ENCODE measurements at places on chromosomes 16 and 17. TPM values are rescaled to one million over a fixed set of nuclear protein-coding genes. Genes with fewer than 3 reads are reported as not detected.

GFAP gene
- total RNA-seq: 9.7 TPM

TIMP2 gene
- total RNA-seq: 57.1 TPM

CAMKK1 gene
- 6.2 TPM for total RNA-seq

MLLT6 gene
- 33.4 TPM for total RNA-seq

KIFC3 gene
- 2.3 TPM for total RNA-seq

CDRT15 gene
- not detected for total RNA-seq

- no peak for DNase-seq
Measured at GRCh38 chr17:60920107-60920506, 242.5 kb downstream of the BCAS3 start.

DNA sequence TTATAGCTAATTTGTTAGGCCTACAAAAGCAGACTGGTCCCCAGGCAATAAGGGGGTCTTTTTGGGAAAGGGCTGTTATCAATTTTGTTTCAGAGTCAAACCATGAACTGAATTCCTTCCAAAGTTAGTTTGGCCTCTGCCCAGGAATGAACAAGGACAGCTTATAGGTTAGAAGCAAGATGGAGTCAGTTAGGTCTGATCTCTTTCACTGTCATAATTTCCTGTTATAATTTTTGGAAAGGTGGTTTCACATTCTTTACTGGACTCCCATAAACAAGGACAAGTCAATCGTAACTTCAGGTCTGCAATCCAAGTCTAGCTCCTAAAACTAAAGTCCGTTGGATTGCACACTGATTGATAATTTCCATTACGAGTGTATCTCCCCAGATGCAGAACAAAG is 30.1 kb upstream of the SHCBP1 start:
- no peak for DNase-seq

DNA sequence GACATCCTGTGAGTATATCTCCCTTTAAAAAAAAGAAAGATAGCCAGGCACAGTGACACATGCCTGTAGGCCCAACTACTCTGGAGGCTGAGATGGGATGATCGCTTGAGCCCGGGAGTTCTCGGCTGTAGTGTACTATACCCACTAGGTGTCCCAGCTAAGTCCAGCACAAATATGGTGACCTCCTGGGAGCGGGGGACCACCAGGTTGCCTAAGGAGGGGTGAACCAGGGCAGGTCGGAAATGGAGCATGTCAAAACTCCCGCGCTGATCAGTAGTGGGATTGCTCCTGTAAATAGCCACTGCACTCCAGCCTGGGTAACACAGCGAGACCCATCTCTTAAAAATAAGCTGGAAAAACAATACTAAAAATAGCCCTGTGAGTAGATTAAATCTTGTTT is 29.4 kb downstream of the GINS2 start:
- DNase-seq: no peak

- no peak for DNase-seq
Measured at GRCh38 chr17:73586921-73587602, 57.2 kb downstream of the SDK2 start.

DNA sequence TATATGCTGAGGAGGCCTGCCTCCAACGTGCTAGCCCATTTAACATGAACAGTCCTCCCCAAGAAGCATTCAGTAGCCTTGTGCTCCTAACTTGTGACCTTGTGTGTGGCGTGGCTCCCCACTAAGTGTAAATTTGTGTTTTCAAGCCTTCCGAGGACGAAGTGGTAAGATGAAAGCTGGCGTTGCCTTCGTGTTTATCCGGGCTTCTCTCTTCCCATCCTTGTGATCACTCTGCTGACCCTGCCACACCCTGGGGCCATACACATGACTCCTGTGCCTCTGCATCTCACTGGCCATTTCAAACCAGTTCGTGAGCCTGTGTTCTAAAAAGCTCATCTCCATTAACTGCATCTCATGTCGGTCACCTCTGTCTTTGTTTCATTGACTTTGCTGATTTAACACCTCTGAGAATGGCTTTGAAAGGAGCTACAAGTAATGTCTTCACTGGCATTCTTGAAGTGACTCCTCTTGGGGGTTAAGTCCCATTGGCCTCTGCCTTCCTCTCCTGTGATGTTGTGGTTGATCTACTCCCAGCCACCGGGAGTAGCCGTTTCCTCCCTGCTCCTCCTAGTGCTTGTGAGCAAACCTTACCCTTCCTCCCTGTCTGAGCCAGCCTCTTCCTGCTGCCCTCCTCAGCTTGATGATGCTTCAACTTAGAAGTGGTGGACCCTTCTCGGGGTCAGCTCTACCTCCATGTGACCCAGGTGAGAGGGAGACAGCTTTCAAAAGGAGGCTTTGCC is 27.4 kb upstream of the NAGLU start:
- DNase-seq: no peak

DNA sequence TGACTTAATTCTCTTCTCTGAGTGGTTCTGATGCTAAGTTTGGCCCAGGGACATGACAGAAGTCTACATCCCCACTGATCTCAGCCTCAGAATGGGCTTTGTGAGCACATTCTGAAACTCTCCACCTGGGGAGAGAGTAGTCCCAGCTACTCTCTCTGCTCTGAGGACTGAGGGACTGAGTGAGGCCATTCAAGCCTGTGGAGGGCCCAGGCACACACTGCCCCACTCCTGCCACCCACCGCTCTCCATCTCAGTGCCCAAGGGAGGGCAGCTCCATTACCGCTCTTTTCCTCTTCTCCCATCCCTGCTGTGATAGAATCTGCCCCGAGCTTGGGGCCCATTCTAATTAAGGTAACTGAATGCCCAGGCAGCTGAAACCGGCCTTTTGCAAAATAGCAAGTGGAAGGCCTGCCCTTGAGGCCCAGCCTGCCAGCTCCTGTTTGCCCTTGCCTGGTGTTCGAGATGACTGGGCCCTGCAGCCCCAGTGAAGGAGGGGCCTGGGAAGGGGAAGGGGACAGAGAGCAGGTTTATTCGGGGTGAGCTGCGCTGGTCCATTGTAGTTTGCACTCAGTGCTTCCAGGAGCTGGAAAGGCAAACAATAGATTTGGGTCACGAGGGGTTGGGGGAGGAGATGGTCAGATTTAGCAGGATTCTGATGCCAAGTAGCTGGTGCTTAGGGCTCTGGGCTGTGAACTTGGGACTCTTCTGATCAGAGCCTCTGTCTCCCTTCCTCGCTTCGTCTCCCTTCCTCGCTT is 76.2 kb downstream of the RAB11FIP4 start:
- DNase-seq: peak; percentile 71

DNA sequence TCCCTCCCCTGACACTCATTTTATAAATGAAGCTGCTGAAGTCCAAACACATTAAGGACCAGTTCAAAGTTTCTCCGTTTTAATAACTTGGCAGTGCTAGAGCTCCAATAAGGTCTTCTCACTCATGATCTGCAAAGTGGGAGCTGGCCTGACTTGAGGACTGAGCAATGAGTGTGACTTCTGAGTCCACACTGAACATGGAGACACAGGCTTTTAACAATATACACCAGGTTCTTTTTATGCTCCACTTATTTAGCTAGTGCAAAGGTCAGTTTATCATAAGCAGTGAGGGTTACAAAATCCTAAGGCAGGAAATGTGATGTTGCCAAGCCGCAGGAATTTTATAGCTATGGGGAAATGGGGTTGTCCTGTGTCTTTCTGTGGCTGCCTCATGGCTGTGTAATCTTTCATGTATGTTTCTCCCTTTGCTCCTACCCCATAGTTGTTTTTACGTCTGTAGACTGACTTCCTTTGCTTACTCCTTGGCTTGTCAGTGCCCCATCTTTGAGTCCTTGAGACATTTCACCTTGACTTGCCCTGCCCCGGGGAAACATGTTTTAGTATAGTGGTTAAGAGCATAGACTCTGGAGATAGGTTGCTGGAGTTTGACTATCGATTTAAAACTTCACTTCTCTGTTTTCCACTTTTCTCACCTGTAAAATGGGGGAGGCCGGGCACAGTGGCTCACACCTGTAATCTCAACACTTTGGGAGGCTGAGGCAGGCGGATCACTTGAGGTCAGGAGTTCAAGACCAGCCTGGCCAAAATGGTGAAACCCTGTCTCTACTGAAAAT is 12.2 kb upstream of the MMD start:
- DNase-seq: peak; percentile 65

DNA sequence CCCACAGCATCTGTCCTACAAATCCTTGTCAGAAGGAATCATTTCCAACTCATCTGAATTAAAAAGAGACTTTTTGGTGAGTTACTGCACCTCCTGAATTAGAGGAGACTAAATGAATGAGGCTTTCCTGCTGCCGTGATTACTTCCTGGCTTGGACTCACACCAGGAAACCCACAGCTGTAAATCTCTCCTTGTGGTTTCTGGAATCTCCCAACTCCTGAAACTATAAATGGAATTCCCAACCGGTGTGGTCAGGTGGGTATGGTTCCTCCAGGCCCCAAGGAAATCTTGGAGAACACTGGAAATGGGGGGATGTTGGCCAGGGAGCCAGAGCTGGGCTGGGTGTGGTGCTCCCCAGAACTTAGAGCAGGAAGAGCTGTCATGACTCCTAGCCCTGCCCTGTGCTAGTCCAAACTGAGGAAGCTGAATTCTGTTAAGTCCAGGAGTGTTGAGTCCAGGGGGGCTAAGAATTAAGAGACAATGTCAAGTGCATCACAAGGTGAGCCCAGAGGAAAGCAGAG is 216.4 kb downstream of the GSG1L start:
- peak; percentile 13 for DNase-seq

- no peak for DNase-seq
Measured at GRCh38 chr16:15483857-15484256, 49.5 kb downstream of the BMERB1 start.

- peak; percentile 51 for DNase-seq
Measured at GRCh38 chr16:52537516-52537915, 9.4 kb downstream of the TOX3 start.

- DNase-seq: peak; percentile 50
Measured at GRCh38 chr17:1830288-1830687, 483 bp downstream of the RPA1 start.

DNA sequence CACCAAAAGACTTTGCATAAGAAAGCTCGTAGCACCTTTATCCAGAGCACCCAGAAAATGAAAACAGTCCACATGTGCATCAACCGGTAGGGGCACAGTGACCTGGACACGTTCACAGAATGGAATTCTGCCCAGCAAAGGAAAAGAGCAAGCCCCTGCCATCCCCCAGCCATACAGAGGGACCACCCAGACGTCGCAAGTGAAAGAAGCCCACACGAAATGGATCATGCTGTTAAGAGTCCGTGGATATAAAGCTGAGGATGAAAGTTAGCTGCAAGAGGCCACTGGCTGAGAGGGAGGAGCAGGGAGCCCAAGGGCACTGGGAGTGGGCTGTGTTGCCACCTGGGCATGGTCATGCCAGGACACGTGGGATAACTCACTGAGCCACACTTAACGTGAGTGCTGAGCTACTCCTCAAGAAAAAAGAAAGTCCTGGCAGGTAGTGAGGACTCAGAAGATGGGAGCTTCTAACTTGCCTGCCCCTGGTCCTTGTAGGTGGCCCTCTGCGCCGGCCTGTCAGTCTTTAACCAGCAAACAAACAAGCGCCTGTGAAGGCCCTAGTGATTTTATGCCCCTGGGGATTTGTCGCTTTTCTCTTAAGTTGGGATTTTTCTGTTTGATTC is 190.7 kb downstream of the C16orf95 start:
- no peak for DNase-seq

- DNase-seq: no peak
Measured at GRCh38 chr17:43873091-43873490, 26.1 kb downstream of the CD300LG start.

- no peak for DNase-seq
Measured at GRCh38 chr16:56709443-56710040, 20.4 kb upstream of the NUP93 start.

DNA sequence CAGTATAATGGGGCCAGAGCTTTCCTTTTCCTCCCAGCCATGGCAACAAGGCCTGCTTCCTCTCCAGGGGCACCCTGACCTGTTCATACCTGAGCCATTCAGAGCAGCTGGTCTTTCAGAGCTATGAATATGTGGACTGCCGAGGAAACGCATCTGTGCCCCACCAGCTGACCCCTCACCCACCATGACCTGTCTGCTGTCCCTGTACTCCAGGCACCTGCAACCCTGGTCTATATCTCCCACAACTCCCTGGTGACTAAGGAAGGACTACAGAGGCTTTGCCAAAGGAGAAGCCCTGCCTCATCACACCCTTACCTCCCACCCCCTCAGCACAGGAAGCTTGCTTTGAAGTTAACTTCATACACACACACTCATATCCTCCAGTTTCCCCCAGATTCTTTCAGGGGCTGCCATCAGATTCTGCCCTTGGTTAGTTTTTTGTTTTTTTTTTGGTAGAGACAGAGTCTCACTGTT is 6.0 kb downstream of the TMEM106A start:
- DNase-seq: no peak

GRCh38 chr16:85936816-85937215 is 37.9 kb downstream of the IRF8 start:
- no peak for DNase-seq

DNA sequence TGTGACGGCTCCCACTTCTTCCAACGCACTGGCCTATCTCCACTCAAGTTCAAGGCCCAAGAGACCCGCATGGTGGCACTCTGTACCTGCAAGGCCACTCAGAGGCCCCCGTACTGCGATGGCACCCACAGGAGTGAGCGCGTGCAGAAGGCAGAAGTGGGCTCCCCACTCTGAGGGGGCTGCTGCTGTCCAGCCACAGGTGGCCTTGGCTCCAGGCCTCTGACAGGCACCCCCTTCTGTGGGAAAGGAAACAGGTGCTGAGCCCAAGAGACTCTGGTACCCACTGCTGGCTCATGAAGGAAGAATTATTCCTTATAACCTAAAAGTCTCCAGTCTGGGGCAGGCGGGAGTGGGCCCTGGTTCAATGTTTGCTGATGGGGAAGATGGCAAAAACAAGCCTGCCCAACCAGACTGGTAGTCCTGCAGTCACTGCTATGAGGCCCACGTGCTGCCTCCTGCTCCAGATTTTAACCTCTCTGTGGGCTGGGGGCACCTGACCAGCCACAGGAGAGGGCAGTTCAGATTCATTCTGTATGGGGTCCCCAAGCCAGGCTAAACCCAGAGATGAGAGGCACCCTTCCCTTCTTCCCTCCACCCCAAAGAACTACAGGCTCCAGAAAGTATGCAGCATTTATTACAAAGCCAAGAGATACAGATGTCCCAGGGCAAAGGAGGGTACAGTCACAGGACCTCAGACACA is 3.3 kb downstream of the CISD3 start:
- DNase-seq: no peak

DNA sequence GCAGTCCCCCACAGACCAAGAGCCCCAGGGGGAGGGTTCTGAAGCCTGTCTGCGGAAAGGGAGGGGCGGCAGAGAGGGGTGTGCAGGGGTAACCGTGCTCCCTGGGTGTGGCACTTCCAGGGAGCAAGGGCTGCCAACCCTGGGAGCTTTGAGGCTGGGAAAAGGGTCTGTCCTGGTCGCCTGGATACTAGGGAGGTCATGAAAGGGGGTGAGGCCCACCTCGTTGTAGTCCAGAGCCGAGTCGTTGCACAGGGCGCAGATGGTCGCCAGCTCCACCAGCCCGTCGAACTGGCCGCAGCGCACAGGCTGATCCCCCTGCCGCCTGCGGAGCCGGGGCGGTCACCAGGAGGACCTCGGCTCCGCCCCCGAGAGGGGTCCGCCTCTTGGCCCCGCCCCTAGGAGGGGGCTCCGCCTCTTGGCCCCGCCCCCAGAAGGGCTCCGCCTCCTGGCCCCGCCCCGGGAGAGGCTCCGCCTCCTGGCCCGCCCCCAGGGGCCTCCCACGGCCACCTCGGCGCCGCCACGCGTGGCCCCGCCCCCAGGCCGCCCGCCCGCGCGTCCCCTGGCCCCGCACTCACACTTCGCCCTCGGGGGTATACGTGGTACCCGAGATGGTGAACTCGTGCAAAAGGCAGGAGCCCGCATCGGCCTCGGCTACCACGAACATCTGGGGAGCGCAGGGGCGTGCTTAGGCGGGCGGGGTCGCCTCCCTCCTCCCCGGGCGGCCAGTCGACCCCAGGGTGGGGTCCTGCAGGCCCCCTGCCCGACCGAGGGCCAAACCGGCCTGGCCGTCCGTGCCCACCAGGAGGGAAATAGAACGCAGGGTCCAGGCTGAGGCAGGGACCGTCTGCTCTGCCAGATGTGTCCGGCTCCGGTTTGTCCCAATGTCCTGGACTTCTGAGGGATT is 19.5 kb downstream of the ATP2A3 start:
- DNase-seq: peak; percentile 85

Measured in stomach (tissue), 19 donors.